ENCODE measurements at places on chromosomes 4 and X. TPM values are rescaled to one million over a fixed set of nuclear protein-coding genes. Genes with fewer than 3 reads are reported as not detected.

Gene CT55
- not detected for polyA plus RNA-seq

Gene PSMD10
- polyA plus RNA-seq: 42.5 TPM

Gene TBX22
- polyA plus RNA-seq: not detected

Gene TIGD4
- 1.6 TPM for polyA plus RNA-seq

Gene RENBP
- 5.1 TPM for polyA plus RNA-seq

Gene GAGE12H
- polyA plus RNA-seq: not detected

Gene MAGEA1
- not detected for polyA plus RNA-seq
